ENCODE measurements at places on chromosomes 2 and 18.

DNA sequence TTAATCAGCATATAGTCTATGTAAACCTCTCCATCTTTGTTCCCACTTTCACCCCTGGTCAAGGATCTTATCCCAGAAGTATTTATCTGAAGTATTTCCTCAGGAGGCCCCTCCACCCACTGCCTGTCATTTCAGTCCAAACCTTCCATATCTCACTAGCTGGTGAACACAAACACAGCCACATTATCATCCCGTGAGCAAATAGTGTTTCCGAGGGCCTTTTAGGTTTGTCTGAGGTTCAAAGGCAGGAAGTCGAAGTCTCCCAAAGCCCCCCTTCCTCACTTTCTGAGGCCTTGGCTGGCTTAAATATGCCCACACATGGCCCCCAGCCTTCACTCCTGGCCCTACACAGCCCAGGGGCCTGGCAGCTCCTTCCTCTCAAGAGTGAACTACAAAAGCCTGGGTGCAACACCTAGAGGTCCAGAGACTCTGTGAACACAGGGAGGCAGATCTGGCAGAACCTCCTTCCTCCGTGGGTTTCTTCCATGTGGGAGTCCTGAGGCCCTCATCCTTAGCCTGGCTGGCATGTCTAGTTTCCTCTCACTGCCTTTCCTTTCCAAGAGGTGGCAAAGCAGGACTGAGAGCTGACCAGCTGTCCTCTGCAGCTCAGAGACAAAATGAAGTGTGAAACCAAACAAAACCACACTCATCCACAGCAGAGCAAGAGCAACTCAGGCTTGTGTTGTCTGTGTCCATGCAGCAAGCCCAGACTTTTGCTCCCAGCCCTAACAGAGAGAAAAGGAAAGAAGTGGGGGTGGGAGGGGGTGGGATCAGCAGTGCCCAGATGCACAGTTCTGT is 264.2 kb downstream of the SS18 start:
- no peak for DNase-seq

- no peak for DNase-seq
Measured at GRCh38 chr2:15107137-15107536, 454.0 kb downstream of the NBAS start.

- DNase-seq, result no peak
Measured at GRCh38 chr2:38409156-38410102, 32.4 kb upstream of the ATL2 start.

DNA sequence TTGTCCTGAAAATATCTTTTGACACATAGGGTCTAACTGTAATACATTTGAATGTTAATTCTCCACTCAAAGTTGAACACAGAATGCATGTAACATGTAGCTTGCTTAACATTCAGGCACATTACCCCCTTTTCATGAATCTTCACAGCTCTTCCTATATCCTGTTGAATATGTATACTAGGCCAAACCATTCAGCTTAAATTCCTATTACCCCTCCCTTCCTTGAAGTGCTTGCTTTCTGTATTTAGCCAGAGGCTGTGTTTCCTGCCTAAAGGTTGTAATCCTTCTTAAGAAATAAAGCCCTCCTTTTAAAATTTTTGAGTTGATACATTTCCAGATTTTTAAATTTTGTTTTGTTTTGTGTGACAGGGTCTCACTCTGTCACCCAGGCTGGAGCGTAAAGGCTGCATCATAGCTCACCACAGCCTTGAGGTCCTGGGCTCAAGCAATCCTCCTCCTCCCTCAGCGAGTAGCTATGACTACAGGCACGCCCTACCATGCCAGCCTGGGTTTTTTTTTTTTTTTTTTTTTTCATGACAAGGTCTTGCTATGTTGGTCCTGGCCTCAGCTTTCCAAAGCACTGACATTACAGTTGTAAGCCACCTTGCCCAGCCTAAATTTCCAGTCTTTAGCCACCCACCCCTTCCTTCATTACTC is 357.6 kb downstream of the DSC3 start:
- no peak for DNase-seq

DNA sequence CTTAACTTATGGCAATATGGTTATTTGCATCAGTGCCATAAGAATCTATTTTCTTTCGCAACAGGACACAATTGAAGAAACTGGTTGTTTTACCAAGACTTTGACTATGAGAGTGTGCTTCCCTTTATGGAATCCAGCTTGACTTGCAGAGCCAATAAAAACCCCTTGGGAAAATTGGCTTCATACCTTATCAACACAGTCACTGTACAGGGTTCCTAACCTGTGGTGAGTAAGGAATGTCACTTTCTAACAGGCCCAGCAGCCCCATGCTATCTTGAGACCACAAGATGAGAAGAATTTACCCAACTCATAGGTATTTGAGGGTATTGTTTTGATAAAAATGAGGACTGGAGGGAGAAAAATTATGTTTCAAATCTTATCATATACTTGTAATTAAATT is 418.5 kb upstream of the MAP2 start:
- DNase-seq, result no peak

DNA sequence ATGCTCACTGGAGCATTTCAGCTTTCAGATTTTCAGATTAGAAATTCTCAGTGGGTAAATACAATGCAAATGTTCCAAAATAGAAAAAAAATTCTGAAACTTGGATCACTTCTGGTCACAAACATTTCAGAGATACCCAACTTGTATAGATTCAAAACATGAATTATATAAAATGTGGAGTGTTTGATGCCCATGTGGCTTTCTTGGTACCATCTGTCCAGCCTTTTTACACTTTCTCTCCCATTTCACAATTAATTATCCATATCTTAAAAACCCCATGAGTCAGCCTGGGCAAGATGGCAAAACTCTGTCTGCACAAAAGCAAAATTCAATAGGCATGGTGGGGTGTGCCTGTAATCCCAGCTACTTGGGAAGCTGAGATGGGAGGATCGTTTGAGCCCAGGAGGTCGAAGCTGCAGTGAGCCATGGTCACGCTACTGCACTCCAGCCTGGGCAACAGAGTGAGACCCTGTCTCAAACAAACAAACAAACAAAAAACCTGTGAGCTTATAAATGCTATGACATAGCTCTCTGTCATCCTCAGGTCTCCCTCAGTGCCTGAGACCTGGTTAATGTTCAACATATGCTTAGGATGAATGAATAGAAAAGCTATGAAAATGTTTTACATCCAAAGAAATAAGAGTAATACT is 146.3 kb upstream of the TTC39C start:
- DNase-seq, result no peak

- DNase-seq, result no peak
Measured at GRCh38 chr2:56386657-56387056, 202.9 kb downstream of the CCDC85A start.

DNA sequence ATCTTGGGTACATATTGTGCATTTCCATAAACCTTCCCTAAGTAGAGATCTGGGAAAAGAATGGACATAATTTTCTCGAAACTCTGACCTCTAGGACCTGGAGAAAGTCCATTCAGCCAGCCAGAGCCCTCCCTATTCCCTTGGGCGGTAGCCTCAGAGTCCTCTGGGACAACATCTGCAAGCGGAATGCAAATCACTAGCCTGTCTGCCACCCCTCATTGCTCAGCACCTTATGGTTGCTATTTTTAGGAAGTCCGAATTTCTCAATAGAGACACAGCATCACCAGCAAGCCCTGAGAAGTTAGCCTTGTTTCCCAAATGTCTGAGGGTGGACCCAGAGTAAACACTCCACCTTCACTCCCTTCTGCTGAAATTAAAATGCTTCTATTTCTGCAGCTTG is 17.6 kb upstream of the CD28 start:
- DNase-seq, result no peak

GRCh38 chr2:215904101-215904500 is 109.2 kb downstream of the MREG start:
- DNase-seq, result no peak

DNA sequence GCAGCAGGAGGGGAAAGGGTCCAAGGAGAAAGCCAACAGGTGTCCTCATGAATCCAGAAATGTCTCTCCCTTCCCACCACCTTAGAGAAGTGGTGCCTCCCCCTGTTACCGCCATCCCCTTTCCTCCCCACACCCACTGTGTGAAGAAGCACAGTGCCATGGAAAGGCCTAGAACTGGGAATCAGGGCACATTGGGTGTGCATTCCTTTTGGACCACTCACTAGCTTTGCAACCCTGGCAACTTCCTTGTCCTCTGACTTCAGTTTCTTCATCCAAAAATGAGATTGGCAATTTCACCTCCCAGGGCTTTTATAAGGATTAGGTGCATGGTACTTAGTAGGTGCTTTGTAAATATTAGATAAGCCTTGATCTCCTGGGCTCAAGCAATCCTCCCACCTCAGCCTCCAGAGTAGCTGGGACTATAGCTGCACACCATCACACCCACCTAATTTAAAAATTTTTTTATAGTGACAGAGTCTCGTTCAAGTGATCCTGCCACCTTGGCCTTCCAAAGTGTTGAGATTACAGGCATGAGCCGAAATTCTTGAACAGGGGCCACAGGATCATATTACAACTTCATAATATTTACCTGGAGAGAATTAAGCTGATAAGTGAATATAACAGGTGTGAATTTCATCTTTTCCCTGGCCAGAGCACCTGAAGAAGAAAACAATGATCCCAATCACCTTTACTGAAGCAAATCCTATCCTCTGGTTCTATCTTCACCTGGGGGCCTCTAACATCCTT is 97.9 kb upstream of the TAF1B start:
- no peak for DNase-seq

- no peak for DNase-seq
Measured at GRCh38 chr18:13616525-13617035, 109.8 kb downstream of the FAM210A start.

Data from omental fat pad (tissue), 4 donors.